ENCODE measurements at places on chromosomes 5 and 9.

DNA sequence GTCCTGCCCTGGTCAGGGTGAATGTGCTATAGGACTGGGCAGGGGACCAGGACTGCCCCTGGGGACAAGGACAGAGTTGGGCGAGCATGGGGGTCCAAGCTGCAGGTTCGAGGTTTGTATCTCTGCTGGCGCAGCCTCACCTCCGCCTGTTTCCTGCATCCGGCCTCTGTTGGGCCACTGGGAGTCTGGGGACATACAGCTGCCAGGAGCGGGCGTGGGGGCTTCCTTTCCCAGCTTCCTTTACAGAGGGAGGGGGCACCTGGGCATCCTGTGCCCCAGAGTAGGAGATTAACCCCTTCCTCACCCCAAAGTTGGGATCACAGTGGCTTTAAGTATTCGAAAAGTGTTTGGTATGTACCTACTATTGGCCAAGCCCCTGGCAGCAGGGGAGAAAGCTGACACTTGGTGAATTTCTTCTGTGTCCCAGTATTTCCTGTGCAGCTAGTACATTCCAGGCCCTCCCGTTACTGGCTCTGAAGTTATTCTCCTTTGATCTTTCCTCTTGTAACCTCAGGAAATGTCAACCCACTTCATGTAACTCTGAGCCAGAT is 19.0 kb downstream of the OLFML2A start:
- no peak for DNase-seq

- no peak for DNase-seq
These were observed 84.2 kb downstream of the MUSK start for GRCh38 chr9:110752766-110753165.

DNA sequence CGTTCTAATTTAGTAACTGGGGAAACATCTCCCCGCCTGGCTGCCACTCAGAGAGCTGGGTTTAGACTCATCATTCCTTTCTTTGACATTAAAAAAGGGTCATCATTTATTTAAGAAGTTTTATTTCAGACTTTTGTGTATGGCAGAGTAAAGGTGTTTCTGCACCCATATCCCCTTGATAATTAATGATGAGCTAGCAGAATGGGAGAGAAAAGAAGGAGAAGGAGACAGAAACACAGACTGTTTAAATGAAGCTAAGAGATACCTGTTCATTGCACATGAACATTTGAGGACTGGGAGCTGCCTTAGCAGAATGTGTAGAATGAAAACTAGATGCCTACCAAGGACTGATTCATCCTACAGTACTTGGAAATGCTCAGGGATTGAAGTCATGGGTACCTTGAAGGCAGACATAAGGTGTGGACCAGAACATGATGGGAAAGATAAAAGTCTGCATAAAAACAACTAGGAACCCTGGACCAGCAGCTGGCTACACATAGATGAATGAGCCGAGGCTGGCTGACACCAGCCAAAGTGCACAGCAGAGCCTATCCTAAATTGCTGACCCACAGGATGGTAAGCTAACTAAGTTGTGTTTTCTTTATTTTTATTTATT is 48.3 kb upstream of the SPATA31C2 start:
- DNase-seq: no peak

- DNase-seq: no peak
These were observed 78.0 kb downstream of the ANXA2R start for GRCh38 chr5:42962124-42962523.

DNA sequence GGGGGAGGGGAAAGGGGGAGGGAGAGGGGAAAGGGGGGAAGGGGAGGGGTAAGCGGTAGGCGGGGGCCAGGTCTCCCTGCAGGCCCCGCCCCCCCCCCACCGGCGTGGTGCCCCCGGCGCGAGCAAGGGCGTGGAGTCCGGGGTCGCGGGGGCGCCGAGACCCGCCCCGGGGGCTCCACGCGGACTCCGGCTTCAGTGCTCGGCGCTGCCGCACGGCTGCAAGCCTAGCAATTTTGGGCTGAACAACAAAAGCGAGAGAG is 10.8 kb downstream of the C9orf50 start:
- DNase-seq: no peak

- DNase-seq: no peak
These were observed 1.5 kb downstream of the PLPPR1 start for GRCh38 chr9:101030086-101030391.

DNA sequence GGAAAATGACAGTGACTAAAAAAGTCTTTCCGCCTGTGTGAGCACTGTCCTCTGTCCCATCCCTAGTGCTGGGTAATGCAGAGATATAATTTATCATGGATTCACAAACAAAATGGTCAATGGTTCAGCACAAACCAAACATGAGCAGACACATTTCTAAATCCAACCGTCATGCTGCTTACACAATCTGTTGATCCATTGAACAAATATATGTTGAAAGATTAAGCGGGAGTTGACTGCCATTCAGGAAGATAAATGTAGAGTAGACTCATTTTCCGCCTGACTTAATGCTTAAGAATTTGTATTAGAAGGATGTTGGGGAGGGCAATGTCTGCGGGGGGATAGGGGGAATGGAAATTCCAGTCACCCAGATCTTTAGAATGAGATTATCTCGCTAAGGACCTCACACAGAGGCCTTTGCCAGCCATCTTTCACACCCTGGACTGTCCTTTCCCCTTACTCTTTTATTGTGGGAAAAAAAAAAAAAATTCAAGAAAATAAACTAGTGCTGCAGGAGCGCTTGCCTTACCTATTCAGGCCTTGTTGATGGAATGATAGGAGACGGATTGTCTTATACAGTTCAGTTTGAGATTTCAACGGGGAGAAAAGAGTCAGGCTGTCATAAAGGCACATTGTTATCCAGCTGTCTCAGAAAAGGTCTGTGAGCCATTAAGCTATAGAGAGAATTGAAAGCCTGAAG is 153.7 kb downstream of the TLE1 start:
- no peak for DNase-seq

DNA sequence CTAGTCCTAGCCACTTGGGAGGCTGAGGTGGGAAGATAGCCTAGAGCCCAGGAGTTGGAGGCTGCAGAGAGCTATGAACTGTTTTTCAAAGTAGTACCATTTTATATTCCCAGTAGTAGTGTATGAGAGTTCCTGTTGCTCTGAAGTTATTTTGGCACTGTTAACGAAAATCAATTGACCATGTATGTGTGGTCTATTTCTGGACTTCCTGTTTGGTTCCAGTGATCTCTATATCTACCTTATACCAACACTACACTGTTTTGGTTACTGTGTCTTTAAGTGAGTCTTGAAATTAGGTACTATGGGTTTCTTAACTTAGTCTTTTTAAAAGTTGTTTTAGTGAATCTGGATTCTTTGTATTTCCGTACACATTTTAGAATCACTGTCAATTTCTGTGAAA is 13.6 kb downstream of the SLF1 start:
- DNase-seq: no peak

GRCh38 chr5:1067141-1068121 is 44.4 kb downstream of the SLC12A7 start:
- DNase-seq: no peak

GRCh38 chr9:114897196-114897595 is 33.2 kb downstream of the TNFSF8 start:
- no peak for DNase-seq

DNA sequence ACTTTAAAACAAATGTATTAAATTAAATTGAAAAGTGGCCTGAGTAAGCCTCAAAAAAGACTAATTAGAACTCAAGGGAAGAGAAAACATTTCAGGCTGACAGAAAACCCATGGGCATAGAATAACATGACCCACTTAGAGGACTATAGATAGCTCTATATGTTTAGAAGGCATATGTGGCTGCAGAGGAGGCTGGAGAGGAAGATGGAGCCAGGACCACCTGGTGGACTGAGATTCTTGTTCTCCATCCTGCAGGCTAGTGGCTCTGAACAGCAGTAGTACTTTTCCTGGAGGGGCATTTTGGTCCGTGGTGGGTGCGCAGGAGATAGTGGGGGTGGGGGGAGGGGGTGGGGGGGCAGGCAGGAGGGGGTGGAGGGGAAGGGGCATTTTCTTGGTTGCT is 10.3 kb upstream of the NPR2 start:
- no peak for DNase-seq

DNA sequence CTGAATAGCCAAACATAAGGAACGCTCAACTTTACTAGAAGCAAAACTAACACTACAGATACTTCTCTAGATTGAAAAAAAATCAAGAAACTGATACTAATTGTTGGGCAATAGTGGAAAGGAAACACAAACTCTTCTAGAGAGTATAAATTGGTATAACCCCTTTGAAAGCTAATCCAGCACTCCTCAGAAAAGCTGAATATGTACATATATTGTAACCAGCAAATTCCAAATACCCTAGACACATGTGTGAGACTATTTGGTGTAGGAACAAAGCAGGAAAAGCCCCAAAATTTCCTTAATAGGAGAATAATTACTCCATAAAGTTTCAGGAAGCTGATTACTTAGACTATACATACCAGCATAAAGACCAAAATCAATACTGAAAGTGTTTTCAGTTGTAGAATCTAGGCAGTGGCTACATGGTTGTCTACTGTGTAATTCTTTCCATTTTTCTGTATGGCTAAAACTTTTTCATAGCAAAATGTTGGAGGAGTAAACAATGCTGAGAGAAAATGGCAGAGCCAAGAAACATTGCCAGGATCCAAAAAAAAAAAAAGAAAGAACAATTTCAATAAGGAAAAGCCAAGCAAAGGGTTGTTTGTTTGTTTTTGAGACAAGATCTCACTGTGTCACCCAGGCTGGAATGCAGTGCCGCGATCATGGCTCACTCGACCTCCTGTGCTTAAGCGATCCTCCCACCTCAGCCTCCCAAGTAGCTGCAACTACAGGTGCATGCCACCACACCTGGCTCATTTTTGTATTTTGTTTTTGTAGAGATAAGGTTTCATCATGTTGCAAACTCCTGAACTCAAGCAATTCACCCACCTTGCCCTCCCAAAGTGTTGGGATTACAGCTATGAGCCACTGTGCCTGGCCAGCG is 15.0 kb downstream of the SKP1 start:
- DNase-seq: no peak

DNA sequence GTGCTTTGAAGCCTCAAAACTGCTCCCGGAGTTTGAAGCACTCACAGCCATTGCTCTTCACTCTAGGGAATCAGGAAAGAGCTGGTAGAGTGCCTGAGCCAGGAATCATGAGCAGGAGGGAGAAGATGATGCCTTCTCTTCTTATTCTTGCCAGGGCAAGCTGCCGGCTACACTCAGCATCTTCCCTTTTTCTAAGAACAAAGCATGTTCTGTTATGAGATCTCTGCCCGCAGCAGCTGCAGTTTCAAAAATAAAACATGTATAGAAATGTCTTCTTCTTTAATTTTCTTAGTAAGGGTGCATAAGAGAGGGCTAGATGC is 57.9 kb upstream of the RICTOR start:
- DNase-seq: no peak

DNA sequence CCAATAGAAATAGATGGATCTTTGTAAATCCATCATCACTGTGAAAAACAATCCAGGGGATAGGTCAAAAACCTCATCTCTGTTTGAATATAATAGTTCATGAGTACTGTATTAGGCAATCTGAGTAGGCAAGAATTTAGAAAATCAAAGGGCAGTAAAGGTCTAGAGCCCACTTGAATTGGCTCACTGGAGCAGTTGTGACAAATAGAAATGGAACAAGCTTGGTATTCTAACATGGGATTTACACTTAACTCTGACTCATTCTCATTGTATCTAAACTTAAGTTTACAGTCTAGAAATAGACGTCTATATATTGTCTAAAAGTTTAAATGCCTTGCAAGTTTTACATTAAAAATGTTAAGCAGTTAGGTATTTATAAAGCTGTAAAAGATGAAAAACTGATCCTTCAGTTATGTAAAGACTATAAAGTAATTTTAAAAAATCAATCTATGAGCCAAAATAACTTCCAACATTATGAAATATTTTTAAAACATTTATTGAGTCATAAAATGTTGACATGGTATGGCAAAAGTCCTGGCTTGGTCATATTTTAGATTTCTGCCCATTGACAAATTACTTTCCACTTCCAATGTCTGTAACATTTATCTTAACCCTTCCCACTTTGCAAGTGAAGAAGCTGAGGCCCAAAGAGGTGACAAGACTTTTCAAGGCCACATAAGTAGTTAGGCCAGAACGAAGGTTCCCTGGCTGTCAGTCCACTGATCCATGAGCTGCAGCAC is 203.7 kb upstream of the NREP start:
- DNase-seq: no peak

- DNase-seq: no peak
These were observed 7.5 kb upstream of the ZNF367 start for GRCh38 chr9:96425500-96426169.

DNA sequence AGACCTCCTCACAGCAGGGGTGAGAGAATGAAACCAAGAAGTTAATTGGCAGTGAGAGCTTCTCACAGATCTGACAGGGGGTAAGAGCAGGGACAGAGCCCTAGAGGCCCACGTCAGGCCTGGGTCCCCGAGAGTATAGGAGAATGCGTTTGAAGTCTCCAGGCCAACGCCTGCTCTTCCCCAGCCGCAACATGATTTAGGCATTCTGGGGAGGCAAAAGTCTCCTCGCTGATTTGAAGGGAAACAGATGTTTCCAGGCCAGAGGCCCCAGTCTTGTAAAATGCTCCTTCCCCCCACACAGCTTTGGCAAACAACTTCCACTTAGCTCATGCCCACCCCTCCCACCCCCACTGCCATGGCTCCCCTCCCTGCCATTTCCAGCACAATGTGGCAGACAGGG is 239.2 kb upstream of the TRIM32 start:
- DNase-seq: no peak

DNA sequence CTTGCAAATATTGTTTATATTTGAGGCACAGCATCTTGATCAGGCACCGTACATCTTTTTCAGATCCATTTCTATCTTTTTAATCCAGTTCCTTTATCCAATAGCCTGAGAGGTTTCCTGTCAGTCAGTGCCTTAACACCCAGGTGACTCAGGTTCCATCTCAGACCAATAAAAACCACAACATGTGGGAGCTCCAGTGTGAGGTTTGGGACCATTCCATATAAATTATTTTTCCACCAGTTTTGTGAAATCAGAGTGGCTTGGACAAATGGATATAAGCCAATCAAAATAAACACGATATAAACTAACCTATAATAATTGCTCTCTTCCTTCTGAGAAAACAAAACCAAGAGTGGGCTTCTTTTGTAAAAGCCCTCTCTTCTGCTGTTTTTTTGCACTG is 351.3 kb downstream of the NTRK2 start:
- no peak for DNase-seq

DNA sequence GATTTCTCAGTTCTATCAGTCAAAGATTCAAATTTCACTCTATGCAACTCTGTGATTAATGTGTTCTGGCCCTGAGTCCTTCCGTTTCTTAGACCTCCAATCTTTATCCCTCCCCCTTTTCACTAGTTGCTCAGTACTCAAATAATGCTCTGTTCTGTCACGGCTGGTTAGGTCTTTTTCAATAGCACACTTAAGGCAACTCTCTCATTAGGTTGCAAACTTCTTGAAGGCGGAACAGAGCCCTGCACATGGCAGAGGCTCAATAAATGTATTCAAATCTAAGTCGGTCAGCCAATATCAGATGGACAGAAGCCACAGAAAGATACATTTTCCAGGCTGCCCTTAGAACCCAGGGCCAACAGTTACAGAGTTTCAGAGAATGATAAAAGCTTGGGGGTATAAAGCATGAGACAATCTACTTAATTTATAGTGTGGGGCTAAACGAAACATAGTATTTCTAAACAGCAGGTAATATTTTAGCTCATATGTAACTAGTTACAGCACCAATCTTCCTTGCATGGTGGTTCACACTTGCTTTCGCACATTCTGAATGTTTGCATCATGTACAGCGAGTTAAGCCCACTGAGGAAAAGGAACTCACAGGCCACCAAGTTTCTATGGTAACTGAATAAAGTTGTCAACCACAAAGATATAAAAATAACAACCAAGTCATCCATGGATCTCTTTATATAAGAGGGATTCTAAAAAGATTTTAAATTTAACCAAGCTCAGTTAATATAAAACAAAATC is 67.1 kb upstream of the GOLPH3 start:
- DNase-seq: no peak
